ENCODE measurements at places on chromosomes 7 and 10.

- no peak for DNase-seq
These were observed 108.5 kb downstream of the FAM107B start for GRCh38 chr10:14665865-14666857.

DNA sequence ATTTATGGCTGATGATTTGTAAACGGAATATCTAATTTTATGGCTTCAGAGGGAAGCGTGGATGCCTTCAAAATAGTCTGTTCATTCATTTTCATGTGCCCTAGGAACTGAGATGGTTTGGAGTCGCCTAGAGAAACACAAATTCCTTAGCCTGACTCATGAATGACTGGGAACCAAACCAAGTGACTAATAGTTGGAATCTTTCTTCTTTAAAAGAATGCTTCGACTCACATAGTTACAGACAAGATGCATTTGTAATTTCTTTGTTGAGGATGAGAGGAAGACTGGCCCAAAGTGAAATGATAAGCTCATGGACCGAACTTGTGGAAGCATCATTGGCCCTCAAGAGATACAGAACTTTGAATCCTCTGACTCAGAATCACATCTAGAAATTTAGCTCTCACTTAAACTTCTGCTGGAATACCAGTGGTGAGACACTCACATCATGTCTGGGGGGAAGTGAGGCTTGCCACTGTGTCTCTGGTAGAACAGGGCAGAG lies 1107.2 kb downstream of the NRG3 start:
- peak; percentile 72 for DNase-seq

GRCh38 chr7:55591282-55591931 lies 19.1 kb upstream of the VOPP1 start:
- no peak for DNase-seq

DNA sequence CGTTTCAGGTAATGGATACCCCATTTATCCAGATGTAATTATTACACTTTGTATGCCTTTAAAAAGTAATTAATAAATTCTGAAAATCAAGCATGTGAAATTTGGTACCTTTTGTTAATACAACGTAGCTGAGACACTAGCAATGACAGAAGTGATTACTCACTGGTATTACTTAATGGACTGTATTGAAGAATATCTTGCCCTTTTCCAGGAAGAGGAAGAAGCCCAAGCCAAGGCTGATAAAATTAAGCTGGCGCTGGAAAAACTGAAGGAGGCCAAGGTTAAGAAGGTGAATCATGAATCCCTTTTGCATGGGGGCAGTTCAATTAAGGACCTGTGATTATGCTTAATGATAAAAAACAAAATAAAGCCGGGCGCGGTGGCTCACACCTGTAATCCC lies 64.8 kb downstream of the APBB1IP start:
- DNase-seq, result no peak

GRCh38 chr10:119153661-119154060 lies 11.9 kb downstream of the SFXN4 start:
- no peak for DNase-seq

GRCh38 chr7:33258491-33258951 lies 129.2 kb downstream of the BBS9 start:
- DNase-seq, result no peak

- no peak for DNase-seq
These were observed 345.7 kb downstream of the PTPRN2 start for GRCh38 chr7:158241919-158242318.

DNA sequence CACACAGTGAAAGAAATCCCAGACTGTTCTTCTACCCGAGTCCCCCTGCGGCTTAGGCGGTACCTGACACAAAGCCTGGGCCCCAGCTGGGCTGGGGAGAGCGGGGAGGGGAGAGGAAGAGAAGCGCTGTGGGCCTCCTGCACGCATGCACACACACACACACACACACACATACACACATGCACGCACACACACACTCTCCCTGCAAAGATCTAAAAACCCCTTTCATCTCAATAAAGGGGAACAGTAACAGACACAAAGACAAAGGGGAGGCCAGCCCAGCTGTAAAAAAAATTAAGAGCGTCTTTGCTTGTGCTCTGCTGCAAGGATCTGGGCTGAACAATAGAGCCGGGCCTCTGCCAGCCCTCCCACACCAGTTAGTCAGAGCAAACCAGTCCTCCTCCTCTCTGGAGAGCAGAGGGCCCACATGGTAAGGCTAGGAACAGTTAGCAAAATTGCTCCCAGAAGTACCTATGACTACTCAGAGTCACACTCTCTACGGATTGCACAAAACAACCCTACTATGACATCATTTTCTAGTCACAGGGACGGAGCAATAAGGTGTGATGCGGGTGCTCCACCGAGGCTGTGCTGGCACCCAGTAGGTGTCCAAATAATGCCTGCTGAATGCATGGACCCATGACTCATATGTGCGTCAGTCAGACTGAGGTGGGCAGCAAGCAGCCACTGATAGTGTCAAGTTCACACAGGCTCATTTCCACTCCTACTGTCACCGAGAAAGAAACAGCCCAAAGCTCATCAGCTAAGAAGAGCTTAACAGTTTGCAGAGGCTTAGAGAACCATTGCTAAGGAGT lies 9.2 kb downstream of the ITPRIP start:
- DNase-seq, result peak; percentile 93

DNA sequence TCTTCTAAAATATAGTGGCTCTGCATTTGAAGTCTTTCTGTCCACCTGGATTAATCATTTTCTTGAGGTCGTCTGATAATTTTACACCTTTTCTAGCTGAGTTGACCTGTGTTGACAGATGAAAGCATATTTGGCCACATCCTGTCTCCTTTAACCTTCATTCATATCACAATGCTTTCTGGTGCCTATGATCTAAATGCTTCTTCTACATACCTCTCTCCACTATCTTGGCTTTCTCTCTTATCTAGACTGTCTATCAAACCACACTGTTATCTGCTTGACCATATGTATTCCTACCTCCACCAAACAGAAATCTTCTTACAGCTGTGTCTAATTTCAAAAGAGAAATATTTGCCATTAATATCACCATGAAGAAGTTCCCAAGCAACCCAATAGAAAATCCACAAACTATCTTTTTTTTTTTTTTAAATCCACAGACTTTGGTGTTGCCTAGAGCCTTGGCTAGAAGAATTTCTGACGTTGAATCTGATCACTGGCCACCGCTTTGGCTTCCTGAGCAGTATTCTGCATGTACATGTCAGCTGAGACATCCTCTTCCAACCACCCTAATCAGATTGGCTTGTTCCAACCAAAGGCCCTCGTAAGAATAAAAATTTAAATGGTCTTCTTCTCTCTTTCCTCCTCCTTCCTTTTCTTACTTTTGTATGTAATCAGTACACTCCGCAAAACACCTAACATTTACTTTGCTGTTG lies 66.3 kb upstream of the SP4 start:
- no peak for DNase-seq

DNA sequence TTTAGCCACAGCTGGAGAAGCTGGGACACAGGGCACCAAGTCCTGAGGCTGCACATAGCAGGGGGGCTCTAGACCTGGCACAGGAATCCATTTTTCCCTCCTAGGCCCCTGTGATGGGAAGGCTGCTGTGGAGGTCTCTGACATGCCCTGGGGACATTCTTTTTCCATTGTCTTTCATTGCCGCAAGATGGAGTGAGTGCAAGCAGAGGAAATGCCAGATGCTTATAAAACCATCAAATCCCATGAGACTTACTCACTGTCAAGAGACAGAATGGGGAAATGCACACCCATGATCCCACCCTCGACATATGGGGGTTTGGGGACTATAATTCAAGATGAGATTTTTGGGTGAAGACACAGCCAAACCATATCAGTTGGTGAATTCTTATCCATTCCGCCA lies 94.7 kb upstream of the FERD3L start:
- no peak for DNase-seq

DNA sequence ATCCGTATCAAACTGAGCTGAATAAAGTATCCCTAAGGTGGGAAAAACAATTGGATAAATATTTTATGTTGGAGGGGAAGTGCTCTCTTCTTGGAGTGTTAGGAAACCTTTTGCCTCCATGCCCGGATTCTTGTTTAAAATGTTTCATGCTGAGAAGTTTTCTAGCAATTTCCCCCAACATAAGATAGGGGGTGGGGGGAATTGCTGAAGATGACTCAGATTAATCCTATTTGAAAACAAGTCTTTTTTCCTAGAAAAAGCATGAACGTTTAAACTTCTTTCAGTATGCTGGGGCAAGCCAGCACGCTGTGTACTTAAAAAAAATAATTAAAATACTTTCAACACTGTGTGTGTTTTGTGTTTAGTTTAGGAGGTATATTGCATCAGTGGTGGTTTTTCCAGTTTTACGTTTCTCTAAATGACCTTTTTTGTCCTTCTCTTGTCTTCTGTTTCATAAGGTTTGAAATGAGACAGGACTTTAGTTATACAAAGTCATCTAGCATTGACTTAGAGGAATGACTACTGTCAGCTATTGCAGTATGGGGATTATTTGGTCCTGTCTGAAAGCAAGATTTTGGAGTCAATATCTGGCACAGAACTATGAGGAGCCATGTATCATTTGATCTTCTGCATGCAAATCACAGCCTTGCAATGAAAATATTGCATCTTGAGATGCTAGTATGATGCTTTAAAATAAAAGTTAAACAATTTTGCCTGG lies 295.9 kb downstream of the GATA3 start:
- DNase-seq, result peak; percentile 76

- peak; percentile 56 for DNase-seq
These were observed 1.0 kb downstream of the PRR15 start for GRCh38 chr7:29564496-29565223.

DNA sequence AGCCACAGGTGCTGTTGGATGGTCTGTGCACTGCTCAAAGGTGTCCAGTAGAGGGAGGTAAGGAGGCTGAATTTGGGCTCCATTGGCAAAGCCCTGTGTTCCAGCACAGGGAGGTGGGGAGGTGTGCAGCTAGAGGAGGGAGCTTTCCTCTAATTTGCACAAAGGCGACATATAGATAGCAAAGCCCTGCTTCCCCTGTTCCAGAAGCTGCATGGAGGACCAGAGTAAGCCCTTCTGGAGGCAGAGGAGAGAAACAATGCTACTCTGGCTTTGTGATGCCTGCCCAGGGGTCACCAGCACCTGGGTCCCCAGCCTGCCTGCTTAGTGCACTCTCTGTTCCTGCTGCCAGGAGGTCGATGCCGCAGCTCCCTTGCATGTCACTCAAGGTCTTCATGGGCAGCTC lies 3.4 kb upstream of the ARHGAP22 start:
- DNase-seq, result no peak

- DNase-seq, result peak; percentile 49
These were observed 1.1 kb downstream of the RALA start for GRCh38 chr7:39624442-39624807.

Data from fibroblast of villous mesenchyme (primary cell).